ENCODE measurements at places on chromosomes 6 and 20.

- DNase-seq = no peak
Observed at GRCh38 chr6:113607821-113608545, 249.2 kb upstream of the MARCKS start.

GRCh38 chr6:142914937-142915697 lies 29.9 kb downstream of the HIVEP2 start:
- no peak for DNase-seq

GRCh38 chr20:33850159-33850558 lies 39.0 kb downstream of the CHMP4B start:
- DNase-seq = no peak

DNA sequence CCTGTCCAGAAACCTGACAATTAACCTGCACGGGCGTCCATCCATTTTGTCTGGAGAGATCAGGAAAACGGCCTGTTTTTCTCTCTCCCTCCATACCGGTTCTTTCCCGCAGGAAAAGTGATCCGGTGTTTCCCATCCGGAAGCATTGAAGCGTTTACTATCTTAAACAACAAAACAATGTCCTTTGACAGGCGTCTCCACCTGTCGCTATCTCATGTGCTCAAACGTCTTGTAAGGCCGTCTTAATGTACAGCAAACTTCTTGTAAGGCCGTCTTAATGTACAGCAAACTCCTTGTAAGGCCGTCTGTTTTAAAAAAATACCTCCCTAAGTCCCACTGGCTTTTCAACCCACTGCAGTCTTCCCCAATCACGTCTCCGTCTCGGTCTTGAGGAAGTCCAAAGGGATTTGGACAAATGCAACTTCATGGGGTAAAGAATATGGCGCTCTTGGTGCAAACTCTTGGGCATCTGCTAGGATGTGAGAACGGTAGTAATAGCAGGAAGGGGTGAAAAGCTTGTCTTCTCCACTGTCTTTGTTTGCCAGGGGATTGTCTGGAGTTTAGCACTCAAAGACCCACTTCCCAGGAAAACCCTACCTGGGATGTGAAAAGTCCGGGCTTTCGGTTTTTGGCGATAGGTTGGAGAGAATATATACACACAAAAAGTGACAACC lies 29.9 kb upstream of the TRIM27 start:
- no peak for DNase-seq

Measured in stimulated activated CD8-positive, alpha-beta memory T cell treated with anti-CD3 and anti-CD28 coated beads, Interleukin-4, amount 100 ng/mL, for 1 hour (primary cell).